Activated T-cell treated with anti-CD3 and anti-CD28 coated beads, Interleukin-2, amount 50 U/mL, for 48 hours (primary cell): ENCODE measurements at places on chromosomes 1 and 21.
A peak's percentile ranks its signal among the peaks of the same experiment; 100 is the strongest.

GRCh38 chr21:38840456-38841300 lies 34.9 kb downstream of the ETS2 start:
- no peak for DNase-seq

- no peak for DNase-seq
Measured at GRCh38 chr21:45209685-45210284, 77.9 kb downstream of the POFUT2 start.

DNA sequence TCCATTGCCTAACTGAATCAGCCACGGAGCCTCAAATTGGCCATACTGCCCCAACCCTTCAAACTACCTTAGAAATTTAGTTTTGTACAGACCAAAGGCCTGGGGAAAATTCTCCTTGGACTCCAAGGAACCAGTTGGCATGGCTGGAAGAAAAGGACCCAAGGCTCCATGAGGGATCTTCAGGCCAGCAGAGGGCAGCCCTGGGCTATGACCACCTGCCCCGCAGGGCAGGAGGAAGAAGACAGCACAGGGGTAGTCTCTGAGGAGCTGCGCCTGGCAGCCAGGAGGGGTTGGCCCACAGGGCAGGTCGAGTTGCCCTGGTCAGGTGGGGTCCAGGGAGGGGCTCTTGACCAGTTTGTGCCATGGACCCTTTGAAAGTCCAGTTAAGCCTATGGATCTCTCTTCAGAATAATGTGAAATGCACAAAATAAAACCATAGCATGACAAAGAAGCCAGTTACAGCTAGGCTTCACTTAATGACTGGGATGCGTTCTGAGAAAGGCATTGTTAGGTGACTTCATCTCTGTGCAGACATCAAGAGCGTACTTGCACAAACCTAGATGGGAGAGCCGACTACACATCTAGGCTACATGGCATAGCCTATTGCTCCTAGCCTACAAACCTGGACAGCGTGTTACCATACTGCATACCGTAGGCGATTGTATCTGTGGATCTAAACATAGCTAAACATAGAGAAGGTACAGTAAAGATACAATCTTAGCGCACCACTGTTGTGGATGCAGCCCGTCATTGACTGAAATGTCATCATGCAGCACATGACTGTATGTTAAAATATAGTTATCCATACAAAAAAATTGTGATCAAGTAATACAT lies 26.1 kb downstream of the CACNA1S start:
- peak; percentile 50 for DNase-seq

GRCh38 chr1:179034720-179035119 lies 9.0 kb downstream of the FAM20B start:
- no peak for DNase-seq

DNA sequence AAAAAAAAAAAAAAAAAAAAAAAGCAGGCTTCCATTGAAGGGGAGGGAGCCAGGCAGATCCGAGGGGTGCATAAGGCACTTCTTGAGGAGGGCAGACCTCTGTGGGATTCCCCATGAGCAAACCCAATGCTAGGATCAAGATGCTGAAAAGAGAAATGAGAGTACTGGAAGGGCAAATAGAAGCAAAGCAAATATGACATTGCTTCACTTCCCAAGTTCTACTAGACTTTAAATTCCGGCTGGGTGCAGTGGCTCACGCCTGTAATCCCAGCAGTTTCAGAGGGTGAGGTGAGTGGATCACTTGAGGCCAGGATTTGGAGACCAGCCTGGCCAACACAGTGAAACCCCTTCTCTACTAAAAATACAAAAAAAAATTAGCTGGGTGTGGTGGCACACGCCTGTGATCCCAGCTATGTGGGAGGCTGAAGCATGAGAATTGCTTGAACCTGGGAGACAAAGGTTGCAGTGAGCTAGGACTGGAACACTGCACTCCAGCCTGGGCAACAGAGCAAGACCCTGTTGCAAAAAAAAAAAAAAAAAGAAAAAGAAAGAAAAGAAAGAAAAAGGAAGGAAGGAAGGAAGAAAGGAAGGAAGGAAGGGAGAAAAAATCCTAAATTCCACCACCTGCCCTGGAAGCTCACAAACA lies 23.1 kb upstream of the PALMD start:
- DNase-seq: no peak

GRCh38 chr1:164801791-164802502 lies 243.0 kb downstream of the PBX1 start:
- DNase-seq: no peak

GRCh38 chr1:235023711-235024439 lies 104.8 kb downstream of the TOMM20 start:
- no peak for DNase-seq

DNA sequence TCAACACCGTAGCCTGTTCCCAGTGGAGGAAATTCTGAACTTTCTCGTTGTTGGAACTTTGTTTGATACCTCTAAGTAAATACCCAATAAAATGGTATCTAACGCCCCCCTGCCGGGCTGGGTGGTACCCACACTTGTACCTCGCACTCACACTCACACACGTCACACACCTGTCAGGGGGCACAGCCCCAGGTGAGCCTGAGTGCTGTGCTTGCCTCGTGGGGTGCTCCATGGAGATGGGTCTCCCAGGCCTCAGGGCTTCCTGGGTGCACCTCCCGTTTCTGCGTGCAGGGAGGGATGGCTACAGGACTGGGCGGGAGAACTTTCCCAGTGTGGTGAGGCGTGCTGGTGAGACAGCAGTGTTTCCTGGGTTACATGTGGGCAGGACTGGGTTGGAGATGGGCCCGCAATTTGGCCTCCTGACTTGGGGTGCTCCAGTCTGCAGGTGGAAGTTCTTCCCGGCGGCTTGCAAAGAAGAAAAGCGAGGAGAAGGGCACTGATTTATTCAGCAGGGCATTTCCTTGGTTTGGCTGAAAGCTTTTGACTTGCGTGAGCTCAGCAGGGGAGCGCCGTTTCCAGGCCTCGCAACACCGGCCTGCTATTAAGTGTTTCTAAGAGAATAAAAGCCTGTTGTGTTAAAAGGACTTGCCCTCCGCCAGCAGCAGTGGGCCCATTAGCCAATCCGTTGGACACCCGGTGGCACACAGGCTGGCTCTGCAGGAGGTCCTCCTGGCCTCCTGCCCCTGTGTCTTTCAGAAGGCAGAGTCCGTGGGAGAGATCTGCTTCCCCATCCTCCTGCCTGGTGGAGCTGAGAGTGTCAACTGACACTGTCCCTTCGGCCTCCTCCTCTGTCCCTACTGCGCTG lies 79.7 kb downstream of the KIF26B start:
- DNase-seq: no peak

GRCh38 chr1:172906778-172907592 lies 143.8 kb downstream of the TNFSF18 start:
- DNase-seq: no peak

- DNase-seq: no peak
Measured at GRCh38 chr1:101697072-101697471, 299.7 kb downstream of the OLFM3 start.

- DNase-seq: no peak
Measured at GRCh38 chr1:243301059-243301458, 45.2 kb downstream of the SDCCAG8 start.

- no peak for DNase-seq
Measured at GRCh38 chr1:10646347-10646861, 150.0 kb downstream of the CASZ1 start.

DNA sequence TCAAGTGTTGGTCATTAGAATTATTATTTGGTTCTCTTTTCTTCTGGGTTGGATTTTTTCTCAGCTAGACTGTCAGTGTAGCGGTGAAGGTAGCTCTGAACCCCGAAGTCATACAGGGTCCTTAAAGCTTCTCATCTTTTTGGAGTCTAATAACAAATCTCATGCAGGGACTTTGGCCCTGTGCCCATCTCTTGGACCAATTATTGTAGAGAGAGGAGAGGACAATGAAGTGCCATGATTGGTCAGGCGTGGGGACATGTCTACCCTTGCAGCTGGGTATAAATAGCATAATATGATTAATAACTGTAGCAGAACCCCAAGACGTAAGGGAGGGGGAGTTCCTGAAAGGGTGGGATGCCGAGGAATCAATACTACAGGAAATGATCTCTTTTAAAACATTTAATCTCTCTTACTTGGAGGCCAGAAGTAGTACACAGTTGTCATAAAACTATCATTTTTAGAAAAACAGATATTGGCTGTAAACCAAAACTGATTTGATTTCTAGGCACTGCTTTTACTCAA lies 8.8 kb downstream of the MAGI3 start:
- DNase-seq: no peak

- no peak for DNase-seq
Measured at GRCh38 chr1:225834417-225835329, 24.7 kb downstream of the EPHX1 start.

DNA sequence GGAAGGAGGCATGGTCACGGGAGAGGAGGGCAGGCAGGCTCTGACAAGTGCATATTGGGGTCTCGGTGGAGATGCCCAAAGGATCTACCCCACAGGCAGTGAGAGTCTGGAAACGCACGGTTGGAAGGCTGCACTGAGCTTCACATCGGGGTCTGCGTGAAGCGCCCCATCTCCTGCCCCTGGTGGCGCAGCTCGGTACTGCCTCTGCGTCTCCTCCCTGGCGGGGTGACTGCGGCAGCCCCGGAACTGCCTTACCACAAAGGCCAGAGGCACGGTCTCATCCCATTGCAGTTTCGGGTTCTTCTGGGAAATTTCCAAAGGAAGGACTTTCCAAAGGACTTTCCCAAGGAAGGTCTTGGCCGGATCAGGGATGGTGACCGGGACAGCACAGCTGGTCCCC lies 69.2 kb upstream of the AJAP1 start:
- peak; percentile 70 for DNase-seq

DNA sequence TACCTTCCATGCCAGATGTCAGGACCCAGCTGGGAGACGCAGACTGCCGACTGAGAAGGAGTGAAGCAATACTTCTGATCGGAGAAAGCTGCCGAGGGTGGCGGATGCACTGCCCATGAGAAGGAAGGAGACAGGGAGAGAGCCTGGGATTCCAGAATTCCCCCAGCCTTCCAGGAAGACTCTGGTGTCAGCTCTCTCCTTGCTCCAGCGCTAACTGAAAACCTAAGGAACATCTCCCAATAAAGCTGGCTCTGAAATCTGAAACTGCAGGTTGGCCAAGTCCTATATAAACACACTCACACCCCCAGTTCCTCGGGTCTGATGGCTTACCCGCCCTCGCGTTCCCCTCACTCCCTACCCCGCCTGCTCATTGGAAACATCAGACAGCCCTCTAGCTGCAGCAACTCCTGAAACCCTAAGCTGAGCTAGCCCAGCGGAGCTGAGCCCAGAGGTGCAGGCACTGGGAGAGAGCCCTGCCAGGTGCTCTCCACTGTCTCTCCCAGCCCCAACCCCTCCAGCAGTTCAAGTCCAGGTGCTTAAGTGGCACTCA lies 52.3 kb downstream of the PLEKHA6 start:
- no peak for DNase-seq

- no peak for DNase-seq
Measured at GRCh38 chr1:34975771-34976170, 9.4 kb downstream of the TMEM35B start.

GRCh38 chr1:171727778-171728177 lies 14.1 kb downstream of the VAMP4 start:
- no peak for DNase-seq

GRCh38 chr1:182549346-182549745 lies 39.7 kb downstream of the RNASEL start:
- no peak for DNase-seq

DNA sequence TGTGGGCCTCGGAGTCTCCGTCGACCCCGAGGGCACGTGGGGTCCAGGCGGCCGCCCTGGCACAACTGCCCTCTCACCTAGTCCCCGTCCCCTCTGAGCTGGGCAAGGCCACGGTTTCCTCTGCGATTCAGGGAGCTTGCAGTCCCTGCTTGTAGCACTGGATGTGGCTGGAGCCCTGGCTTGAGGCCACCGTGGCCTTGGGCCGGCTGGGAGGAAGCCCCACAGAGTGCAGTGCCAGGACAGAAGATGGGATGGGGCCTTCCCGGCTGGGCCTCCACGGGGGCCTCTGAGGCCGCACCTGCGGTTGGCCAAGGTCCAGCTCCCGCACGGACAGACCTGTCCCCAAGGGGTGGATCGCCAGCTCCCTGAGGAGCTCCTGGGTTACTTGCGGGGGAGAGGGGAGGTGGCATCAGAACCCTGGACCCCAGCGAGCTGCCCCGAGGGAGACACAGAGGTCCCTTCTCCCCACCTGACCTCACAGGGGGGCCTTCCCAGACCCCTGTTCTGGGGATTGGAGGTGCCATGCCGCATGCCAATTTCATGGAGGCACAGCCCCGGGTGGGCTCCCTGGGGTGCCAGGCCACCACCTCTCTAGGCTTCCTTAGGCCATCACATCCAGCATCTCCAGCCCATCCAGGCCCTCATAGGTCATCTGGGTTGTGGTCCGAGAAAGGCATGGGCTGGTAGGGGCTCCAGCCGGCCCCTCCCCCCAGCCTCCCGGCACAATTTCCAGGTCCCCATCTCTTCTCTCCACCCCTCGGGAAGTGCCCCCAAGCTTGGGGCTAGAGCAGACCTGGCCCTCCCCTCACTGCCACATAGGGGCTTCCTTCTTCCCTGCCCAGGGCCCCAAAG lies 80.8 kb downstream of the MORN1 start:
- no peak for DNase-seq

GRCh38 chr1:95723346-95723745 lies 489.3 kb downstream of the RWDD3 start:
- DNase-seq: no peak

- peak; percentile 84 for DNase-seq
Measured at GRCh38 chr1:43329995-43330751, 7.4 kb upstream of the MPL start.

GRCh38 chr1:85375493-85375892 lies 89.5 kb downstream of the DDAH1 start:
- DNase-seq: no peak

DNA sequence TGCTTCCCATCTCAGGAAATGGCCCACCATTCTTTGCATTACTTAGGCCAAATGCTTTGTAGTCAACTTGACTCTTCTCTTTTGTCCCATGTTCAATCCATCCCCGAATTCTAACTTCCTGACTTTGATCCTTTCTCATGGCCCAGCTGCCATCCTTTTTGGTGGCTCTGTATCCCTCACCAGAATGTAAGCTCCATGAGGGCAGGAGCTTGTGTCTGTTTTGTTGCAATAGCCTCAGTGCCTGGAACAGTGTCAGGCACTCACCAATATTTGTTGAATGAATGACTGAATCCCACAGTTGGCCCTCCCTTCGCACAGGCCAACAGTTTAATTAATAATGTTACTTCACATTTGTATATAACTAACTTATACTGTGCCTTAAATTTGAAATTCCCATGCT lies 3.1 kb upstream of the PARP1 start:
- DNase-seq: no peak
